ENCODE measurements at places on chromosomes 5 and 9.
A peak's percentile ranks its signal among the peaks of the same experiment; 100 is the strongest.

DNA sequence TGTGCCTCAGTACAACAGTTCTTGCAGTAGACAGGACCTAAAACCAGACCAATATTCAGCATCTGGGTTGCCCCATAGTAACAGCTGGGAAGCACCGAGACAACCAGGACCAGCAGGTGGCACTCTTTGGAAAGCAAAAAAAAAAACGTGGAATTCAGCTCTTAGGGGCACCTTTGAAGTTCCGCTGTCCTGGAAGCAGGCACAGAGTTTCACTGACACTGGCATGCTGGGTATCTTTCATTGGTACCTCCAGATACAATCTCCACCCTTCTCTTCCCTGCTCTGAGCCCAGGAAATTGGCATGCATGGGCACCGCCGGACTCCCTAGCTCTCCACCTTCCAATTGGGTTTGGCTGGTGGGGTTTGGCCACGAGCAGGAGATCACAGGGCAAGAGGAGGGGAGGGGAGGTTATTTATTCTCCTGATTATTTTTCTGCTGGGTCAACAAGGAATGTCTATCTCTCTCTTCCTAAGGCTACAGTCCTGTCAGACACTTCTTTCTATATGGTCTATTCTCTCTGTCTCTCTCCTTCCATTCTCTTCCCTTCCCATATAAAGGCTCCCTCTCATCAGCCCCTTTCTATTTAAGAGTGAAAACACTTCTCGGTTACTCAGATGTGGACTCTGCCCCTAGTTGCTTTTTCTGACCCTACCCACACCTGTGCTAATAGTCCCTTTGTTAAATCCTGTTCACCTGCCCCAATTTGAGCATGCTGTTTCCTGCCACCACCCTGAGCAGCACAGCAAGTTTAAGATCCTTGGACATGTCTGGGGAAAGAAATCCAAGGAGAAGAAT is 1.9 kb upstream of the IDNK start:
- DNase-seq = peak; percentile 65
- H3K27me3 ChIP-seq = no peaks in the 10 kb centered on the region
- peaks cover 2% of the 10 kb centered on the region for H3K4me1 ChIP-seq
- no peaks in the 10 kb centered on the region for H3K36me3 ChIP-seq
- no peak overlapping the region for H3K4me3 ChIP-seq
- no peak overlapping the region for H3K27ac ChIP-seq

GRCh38 chr9:126673689-126674364 is 60.1 kb downstream of the LMX1B start:
- no peak overlapping the region for H3K27ac ChIP-seq
- no peaks in the 10 kb centered on the region for H3K36me3 ChIP-seq
- peaks cover 35% of the 10 kb centered on the region for H3K27me3 ChIP-seq
- H3K4me1 ChIP-seq = no peaks in the 10 kb centered on the region

DNA sequence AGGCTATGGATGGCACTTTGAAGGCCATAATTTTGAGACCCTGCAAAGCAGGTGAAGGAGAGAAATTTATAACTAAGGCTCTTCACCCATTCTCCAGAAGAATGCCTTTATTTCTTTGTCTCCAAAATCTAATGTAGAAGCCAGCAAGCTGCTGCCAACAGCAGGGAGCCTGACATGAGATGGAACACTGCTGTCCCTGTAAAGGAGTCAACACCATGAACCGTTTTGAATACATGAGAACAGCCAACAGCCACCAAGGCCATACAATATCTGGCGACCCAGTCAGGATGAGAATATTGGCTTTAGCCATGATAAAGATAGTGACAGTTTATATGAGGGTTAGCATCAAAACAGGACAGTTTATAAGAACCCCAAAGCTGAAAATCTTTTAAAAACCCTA is 121.2 kb upstream of the LIFR start:
- no peak overlapping the region for H3K4me3 ChIP-seq
- no peaks in the 10 kb centered on the region for H3K36me3 ChIP-seq
- H3K27ac ChIP-seq = no peak overlapping the region

DNA sequence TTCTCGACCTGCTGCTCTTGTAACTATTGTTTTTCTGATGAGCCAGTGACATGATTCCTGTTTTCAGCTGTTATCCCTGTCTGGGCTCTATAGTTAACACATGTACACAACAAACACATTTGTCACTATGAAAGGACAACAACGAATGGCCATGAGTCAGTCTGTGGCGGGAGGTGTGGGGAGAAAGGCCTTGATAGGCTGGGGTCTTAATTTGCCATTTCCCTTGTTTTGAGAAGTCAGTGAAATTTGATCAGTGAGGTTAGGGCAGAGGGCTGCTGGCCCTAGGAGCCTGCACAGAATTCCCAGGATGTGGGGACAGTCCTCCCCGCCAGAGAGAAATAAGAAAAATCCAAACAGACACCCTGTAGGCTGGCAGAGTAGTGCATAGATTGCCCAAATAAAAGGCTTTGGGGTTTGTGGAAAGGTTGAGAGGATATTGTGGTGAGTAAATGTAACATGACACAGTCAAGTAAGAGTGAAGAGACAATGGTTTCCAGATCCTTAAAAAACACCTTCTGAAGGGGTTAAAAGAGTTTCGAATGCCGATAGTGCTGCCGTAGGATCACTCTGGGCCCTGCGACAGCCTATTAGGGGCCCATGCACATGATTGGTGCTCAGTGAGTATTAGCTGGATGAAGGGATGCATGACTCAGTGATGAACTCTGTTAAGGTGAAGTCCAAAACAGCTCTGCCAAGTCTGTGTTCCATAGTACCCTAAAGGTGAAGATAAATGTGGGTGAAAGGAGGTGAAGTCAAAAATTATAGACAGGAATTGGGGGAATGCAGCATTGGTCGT is 110.9 kb upstream of the PRRC1 start:
- H3K4me1 ChIP-seq = no peaks in the 10 kb centered on the region
- no peaks in the 10 kb centered on the region for H3K36me3 ChIP-seq
- DNase-seq = no peak
- H3K27me3 ChIP-seq = no peaks in the 10 kb centered on the region
- H3K4me3 ChIP-seq = no peak overlapping the region

Data from adrenal gland (tissue), 19 donors.